ENCODE measurements at places on chromosomes 5 and 9.

DNA sequence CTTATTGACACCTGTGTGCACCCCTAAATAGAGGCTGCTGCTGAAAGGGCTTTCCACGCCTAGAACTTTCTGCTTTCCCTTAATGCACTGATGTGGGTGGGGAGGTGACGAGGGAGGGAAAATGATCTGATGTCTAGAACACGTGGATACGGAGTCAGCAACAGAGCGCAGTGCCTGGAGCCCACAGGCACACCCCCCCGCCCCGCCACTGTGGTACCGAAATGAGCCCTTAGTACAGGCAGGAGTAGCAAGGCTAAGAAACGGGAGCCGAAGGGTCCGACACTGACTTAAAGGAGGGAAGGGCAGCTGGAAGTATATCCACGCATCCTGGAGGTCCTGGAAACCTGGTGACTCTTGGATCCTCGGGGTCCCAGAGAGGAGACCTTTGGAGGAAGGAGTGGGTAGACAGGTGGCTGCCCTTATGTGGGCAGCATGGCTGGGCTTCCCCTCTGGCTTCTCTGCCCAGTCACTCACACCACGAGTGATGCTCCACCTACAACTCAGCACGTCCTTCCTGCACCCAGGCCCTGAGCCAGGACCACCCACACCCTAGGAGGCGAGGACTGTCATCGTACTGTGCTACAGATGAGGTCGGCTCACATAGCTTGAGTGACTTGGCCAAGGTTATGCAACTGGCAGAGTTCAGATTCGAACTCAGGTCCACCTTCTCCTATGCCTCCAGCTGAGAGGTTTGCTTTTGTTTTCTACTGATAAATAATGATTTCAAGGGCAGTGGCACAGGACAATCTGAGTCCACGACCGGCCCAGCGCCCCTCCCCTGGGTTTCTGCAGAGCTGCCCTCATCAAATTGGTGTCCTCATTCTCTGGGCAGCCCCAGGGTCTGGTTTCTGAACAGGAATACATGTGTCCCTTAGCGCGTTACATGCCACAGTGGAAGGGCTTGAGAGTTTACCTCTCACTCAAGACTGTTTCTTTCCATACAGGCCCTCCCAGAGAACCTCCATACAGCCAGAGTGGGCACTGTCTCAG is 4.7 kb upstream of the VAV2 start:
- DNase-seq: no peak

DNA sequence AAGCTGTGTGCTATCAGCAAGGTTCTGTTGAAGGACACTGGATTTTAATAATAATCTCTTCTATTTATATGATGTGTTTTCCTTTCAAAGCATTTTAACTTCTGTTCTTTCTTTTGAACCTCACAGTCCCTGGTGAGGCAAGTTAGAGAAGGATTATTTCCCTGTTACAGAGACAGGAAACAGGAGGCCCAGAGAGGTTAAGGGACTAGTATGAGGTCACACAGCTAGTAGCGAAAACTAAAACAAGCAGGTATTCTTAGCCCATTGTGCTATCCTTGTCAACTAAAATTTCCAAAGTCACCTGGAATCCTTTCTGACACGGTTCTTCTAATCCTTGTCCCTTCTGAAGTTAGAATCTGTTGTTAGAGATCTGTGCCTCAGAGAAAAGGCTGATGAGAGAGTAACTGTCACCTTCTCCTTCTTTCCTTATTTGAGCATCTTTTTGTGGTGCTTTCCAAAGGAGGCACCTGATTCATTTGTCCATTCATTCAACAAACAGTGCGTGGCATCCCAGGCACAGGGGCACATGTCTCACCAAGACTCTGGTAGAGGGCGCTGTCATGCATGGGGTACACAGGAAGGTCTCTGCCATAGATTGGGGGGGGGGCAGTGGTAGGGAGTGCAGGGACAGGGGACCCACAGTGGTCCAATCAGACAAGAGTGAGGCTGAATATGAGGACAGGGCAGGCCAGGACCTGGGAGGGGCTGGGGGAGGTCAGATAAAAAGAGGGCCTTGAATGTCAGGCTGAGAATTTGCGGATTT is 61.5 kb downstream of the CRB2 start:
- DNase-seq: no peak

DNA sequence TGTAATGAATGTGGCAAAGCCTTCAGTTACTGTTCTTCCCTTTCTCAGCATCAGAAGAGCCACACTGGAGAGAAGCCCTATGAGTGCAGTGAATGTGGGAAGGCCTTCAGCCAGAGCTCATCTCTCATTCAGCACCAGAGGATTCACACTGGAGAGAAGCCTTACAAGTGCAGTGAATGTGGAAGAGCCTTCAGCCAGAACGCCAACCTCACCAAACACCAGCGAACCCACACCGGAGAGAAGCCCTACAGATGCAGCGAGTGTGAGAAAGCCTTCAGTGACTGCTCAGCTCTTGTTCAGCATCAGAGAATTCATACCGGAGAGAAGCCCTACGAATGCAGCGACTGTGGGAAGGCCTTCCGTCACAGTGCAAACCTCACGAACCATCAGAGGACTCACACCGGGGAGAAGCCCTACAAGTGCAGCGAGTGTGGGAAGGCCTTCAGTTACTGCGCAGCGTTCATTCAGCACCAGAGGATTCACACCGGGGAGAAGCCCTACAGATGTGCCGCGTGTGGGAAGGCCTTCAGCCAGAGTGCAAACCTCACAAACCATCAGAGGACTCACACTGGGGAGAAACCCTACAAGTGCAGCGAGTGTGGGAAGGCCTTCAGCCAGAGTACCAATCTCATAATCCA is 6.8 kb downstream of the RPL12 start:
- no peak for DNase-seq

GRCh38 chr5:114305402-114306207 is 56.3 kb upstream of the KCNN2 start:
- no peak for DNase-seq

DNA sequence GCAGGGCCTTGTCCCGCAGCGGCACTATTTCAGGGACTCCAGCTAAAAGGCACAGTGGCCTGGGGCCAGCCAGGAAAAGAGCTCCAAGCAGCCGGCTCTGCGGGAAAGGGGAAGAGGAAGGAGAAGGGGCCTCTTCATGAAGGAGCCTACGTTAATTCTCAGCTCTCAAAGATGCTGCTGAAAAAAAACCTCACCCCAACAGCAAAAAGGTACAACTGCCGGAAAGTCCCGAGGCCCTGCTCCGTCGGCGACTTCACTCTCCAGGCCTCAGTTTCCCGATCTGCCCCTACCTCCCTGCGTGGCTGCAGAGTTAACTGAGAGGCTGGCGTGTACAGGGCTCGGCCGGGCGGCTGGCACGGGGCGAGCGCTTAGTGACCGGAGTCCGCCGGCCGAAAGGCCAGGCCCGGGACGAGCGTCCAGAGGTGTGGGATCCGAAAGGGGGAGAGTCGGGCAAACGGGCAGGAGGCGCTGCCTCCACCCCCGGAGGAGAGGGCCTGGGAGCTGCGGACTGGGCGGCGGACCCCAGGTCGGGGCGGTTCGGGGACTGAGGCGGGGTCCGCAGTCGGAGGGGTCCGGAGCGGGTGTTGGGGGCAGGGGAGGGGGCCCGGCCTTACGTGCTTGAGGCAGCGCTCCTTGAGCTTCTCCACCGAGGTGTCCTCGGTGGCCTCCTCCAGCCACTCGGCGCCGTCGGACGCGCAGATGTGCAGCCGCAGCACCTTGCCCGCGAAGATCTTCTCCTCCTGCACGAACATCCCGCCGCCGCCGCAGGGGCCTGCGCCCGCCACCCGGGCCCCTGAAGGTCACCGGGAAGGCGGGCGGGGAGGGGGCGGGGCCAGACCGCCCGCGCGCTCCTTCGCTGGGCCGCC is 529 bp downstream of the UBAC1 start:
- no peak for DNase-seq

- no peak for DNase-seq
These were observed 70.4 kb upstream of the FBXW11 start for GRCh38 chr5:172076761-172077244.

GRCh38 chr9:106486685-106487084 is 376.3 kb upstream of the ZNF462 start:
- no peak for DNase-seq

- no peak for DNase-seq
These were observed 260.3 kb upstream of the KLF4 start for GRCh38 chr9:107749787-107750444.

DNA sequence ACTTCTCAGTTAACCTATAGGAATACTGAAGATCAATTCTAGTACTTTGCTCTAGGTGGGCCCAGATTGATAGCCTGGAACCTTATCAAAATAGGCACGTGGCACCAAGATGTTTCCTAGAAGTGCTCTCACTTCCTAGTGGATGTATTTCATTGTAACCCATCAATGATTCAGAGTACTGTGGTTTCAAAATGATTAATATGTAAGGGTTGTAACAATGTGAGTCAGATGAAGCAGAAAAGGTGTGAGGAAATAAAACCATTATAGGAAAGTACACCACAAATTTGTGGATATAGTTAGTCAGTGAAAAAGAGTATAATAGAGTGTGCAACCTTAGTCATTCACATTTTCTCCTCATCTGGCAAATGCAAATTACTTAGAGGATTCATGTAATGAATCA is 177.3 kb upstream of the FST start:
- no peak for DNase-seq

DNA sequence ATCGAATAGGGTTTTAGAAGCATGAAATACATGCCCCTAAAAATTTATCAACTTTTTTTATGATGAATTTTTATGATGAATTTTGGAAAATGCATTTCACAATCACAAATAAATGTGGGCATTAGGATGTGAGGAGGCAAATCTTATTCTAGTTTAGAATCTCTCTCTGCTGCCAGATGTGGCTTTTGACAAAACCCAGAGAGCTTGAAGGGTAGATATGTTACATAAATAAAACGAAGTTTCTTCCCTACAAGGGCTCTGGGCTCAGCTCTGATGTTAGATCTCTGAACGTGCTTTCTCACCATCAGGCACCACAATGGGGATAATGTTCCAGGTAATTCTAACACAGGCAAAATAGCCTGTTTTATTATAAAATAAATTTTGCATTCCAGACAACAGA is 102.3 kb upstream of the ADAMTSL1 start:
- DNase-seq: no peak

GRCh38 chr5:3218916-3219650 is 376.5 kb upstream of the IRX1 start:
- no peak for DNase-seq

DNA sequence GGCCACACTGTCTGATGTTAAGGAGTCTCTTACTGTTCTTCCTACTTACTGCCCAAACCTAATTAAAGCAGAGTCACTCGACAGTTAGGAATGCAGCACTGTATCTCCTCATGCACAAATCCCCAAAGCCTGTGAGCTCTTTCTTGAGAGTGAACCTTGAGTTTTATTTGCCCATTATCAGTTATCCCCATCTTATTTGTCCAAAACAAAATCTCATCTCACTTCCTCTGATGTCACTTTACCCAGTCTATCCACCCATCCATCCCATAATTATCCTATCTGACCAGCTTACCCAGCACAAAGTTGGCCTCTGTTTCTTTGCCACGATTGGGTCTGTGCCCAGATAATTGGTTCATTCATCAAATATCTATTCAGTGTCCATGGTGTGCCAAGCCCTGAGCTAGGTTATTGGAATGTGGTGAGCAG is 250.8 kb downstream of the SLIT3 start:
- no peak for DNase-seq

DNA sequence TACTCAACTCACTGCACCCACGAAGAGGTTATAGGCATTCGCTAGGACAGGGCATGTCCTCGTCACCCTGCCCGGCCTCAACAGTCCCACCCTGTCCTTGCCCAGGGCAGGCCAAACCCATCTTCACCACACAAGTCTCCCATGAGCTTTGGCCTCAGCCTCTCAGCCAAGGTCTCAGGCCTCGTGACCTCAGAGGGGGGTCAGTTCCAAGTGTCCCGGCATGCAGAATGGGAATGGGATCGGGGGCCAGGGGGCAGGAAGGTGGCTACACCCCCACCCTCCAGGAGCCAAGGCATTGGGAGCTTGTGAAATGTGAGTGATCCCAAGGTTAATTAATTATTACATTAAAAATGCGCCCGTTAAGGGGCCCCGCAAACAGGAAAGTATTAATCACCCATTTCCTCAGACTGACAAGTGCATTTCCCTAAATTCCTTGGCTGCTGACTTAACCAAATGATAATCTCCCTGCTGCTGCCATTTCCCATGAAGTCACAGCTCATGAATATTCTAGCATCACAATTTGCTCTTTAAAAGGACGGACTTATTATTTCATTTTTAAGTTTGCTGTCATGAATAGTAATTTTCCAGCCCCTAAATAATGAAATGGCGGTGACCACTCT is 8.0 kb upstream of the UBAC1 start:
- no peak for DNase-seq

Measured in CD4-positive, alpha-beta T cell treated with Interleukin-15 for 4 hours (primary cell).